NCI-H1105 treated with DMSO at 0.1 percent for 48 hours (cell line): ENCODE measurements at places on chromosomes 4 and X.

DNA sequence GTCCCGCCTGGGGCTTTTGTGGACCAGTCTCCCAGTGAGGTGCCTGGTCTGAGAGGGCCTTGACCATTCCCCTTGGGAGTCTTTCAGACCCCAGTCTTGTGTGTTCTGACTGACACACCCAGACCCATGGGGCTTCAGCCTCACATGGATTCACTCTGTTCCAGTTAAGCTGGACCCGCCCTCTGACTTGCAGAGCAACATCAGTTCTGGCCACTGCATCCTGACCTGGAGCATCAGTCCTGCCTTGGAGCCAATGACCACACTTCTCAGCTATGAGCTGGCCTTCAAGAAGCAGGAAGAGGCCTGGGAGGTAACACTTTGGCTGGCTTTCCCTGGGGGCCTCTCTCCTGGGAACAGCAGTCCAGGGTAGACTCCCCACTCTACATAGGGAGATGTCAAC lies 6.8 kb downstream of the IL9R start:
- DNase-seq = no peak

DNA sequence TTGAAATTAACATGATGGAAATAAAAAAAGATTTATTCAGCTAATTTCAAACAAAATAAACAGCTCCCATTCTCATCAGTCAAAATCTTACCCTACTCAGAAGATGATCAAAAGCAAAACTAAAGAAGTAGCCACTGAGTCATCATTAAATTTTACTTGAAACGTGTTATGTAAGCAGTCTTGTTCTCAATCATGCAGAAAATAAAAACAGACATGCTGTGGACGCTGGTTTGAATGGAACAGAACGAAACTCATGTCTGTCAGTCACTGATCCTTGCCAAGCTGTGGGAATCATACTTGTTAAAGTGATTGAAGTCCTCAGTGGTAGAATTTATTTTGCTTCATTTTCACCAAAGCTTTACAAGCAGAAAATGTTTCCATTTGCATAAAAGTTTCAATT lies 77.2 kb upstream of the TLR3 start:
- no peak for DNase-seq

- no peak for DNase-seq
Observed at GRCh38 chrX:21638311-21638710, 19.8 kb downstream of the KLHL34 start.

GRCh38 chr4:107599841-107600240 lies 120.2 kb downstream of the PAPSS1 start:
- DNase-seq = no peak

DNA sequence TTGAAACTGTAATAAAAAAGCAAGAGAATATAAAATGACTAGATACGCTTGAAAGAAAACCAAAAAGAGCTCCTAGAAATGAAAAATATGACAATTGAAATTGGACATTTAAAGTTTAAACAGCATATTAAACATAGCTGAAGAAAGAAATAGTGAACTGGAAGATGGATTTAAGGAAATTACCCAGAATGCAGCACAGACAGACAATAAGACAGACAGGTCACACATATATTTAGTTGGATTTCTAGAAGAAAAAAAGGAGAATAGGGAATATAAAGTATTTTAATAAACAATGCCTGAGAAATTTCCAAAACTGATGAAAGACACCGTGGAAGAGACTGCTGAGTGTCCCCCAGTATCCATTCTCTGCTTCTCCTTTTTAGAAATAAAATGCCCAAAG lies 6.6 kb downstream of the DUSP9 start:
- no peak for DNase-seq

GRCh38 chrX:36436361-36436760 lies 516.8 kb downstream of the CFAP47 start:
- no peak for DNase-seq

GRCh38 chr4:24809376-24809775 lies 14.0 kb downstream of the SOD3 start:
- no peak for DNase-seq

- no peak for DNase-seq
Observed at GRCh38 chr4:6875431-6875831, 34.2 kb upstream of the TBC1D14 start.

DNA sequence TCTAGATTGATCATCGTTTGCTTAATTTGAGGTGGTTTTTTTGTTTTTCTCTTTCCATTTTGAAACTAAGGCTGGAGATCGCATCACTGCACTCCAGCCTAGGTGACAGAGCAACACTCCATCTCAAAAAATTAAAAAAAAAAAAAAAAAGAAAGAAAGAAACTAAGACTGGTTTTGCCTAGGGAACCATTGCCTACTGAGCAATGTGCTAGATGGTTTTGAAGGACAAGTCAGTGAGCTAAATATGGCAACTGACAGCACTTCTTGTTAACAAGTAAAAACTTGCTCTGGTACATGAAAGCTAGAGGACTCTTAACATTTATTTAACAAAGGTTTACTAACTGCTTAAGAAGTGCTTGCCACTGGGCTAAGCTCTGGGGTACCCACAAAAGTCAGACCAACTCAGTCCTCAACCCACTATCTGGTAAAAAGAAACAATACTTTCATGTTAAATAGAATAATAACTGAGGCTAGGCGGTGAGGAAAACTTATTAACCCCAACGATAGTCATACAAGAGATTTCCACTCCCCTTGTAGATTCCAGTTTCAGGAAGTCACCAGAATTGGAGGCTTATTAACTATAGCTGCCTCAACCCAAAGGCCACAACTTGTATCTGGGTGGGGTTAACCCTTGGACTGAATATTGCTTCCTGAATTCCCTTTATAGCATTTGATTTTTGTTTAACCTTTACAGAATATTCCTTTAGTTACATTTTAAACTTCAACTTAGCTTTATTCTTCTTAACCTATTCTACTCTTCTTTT lies 111.6 kb downstream of the FRYL start:
- no peak for DNase-seq

DNA sequence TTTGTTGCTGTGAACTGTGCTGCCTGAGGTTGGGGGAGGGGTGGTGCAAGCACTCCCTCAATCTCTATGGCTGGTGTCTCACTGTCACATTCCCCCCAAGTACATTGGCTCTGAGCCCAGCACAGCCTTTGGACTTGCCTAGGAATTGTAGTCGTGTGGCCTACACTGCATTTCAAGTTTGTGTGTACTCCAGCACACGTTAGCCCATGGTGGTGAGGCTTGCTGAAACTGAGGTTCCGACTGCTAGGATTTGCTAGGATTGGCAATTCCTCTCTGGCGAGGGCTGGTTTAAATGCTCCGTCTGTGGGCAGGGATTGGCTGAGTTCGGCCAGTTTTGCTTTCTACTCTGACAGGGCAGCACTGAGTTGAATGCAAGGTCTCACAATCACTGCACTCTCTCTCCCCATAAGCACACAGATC lies 121.7 kb upstream of the CXXC4 start:
- peak; percentile 7 for DNase-seq

DNA sequence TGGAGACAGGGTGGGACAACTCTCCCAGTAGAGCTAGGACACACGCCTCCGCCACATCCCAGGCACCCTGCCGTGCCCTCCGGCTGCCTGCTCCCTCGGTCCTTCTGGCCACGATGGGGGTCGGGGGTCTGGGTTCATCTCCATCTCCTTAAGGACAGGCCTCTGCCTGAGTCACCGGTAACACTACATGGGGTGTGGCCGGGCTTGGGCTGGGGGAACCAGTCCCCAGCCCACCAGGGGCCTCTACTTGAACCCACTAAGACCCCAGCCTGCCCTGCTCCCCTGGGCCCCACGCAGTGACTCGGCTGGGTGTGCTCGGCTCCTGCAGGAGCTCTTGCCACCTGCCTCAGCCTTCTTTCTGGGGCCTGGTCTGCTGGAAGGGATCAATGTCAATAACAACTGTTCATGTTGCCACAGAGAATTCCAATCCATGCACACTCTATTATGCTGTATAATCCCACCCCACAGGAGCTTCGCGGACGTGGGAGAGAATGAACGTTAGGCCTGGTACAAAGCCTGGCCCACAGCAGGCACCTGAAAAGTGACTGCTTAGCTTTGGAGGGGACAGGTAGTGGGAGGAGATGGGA lies 177.7 kb upstream of the PSAPL1 start:
- no peak for DNase-seq

DNA sequence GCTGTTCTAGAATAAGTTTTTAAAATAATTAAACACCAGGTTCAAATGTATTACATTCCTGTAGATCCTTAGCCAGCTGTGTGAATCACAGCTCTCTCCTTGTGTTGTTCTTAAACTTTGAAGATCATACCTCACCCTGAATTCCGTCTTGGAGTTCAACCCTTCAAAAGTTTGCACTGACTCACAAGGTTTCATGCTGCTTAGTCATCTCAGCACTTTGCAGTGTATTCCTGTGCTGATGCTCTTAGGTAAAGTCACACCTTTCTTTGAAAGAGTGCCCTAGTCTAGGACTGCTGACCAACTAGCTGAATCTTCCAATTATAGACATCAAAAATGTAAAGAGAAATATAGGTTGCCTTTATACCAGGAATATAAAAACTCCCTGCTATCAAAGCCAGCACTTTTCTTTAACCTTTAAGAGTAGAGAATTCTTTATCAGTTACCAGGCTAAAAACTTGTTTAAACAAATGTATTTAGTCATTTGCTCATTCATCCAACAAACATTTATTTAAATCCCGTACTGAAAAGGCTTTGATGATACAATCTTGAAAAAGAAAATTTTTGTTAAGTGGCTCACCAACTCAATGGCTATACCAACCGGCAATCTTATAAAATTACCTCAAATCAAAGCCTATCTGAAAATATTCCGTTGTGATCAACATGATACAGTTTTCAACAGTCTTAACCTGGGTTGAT lies 169.7 kb downstream of the RAP1GDS1 start:
- DNase-seq = no peak

DNA sequence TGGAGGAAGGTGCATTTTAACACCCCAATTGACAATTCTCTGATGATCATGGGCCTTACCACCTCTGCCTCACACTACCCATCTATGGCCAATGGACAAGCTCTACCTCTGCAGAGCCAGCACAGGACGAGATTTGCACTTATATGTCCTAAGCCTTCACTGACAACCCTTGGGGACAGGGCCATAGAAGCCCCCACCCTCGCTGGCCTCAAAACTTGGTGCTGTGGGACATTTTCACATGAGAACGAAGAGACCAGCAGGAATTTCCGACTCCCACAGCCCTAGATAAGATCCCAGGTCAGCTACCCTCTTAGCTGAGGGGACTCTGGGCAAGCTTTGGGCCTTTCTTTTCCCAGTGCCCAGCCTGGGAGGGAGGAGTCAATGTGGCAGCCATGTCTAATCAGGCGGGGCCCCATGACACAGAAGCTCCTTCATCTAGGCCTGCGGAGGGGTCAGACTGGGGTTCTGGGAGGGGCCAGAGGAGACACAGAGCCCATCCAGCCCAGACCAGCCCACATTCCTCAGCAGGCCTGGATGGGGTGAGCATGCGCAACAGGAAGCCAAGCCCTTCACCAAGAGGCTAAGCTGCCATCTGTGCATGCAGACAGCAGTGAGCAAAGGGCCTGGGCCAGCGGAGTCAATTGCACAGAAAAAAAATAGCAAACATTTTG lies 12.1 kb downstream of the PJA1 start:
- DNase-seq = no peak

DNA sequence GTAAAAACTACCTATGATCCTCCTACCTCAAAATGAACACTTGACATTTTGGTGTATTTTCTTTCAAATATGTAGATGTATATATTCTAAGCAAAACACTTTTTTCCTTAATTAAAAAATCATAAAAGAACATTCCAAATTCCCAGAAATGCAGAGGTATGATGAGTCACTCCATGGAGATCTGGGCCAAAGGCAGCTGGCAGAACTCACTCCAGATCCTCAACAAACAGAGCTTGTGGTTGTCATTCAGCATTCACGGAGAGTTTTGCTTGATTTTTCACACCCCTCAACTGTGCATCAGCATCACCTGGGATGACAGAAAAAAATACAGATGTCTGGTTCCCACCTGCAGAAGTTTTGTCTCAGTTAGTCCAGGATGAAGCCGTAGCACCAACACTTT lies 144.6 kb downstream of the KIT start:
- DNase-seq = no peak
